Thoracic aorta (tissue), 2 donors: ENCODE measurements at places on chromosomes 6 and 20. TPM values are rescaled to one million over a fixed set of nuclear protein-coding genes. Genes with fewer than 3 reads are reported as not detected.

The CTCFL gene
- not detected for total RNA-seq

DNA sequence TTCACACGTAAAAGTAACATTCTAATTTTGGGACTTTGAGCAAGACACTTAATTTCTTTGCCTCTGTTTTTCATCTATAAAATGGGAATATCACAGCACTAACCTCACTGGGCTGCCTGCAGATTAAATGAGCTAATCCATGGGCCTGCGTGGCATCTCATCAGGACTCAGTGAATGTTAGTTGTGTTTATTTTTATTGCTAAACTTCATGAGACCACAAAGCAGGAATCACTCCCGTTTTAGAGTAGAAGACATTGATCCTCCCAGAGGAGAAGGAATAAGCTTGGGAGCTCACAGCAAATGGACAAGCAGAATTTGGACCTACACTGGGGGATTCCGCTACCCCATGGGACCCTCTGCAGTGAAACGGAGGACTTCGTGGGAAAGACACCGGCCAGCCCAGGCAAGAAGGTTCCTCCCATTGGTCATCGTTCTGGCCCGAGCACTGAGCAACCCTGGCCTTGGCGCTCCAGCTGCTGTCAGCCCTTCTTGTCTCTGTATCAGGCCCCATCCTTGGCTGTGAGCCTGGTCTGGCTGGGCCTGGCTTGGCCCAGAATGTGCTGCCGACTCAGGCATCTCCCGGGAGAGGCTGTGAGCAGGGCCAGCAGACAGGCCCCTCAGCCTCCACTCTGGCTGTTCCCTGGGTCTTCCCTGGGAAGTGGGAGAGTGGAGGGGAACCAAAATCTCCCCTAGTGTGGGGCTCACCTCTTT is 79.8 kb downstream of the NFATC2 start:
- DNase-seq = no peak

DNA sequence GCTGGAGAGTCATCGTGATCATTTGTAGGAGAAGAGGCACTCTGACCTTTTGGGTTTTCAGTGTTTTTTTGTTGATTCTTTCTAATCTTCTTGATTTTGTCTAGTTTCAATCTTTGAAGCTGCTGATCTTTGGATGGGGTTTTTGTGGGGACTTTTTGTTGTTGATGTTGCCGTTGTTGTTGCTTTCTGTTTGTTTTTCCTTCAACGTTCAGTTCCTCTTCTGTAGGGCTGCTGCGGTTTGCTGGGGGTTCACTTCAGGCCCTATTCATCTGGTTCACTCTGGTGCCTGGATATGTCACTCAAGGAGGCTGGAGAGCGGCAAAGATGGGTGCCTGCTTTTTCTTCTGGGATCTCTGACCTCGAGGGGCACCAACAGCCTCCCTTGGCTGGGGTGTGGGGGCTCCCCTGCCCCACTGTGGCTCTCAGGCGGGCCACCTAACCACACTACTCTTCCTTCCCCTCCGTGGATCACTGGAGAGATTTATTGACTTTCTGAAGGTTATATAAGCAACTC is 21.5 kb upstream of the TMEM244 start:
- no peak for DNase-seq

- no peak for DNase-seq
These were observed 11.0 kb downstream of the KIF16B start for GRCh38 chr20:16562259-16562658.

- no peak for DNase-seq
These were observed 219.8 kb downstream of the TFAP2A start for GRCh38 chr6:10194816-10195672.

DNA sequence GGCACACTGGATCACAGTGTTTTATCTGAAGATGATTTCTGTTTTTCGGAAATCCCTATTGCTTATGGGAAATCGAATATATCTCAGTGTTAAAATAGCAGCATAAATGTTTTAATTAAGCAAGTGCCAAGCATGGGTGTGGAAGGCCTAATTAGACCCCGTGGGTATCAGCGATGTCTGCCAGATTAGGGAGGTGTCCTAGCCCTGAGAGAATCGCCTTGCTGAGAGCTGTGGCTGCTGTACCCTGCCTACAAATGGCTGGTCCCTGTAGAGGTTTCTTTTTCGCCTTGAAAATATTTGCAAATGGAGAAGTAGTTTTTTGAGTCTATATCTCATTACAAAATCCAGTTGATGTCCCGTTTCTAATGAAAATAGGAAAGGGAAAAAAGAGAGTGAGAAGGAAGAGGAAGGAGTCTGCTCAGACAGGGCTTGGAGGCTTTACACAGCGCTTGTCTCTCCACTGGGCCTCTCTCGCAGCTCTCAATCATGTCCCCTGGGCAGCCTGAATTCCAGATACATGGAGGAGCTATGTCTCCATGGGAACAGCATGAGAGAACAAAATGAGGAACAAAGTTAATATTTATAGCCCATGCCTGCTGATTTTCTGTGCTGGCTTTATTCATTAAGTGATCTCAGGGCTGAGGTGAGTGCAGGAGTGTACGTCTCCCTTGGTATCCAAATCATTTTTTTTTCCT is 35.2 kb upstream of the BCLAF1 start:
- DNase-seq = no peak

GRCh38 chr6:139161817-139162284 is 27.0 kb downstream of the HECA start:
- DNase-seq = no peak

GRCh38 chr6:117540670-117541069 is 58.2 kb downstream of the DCBLD1 start:
- DNase-seq = no peak

DNA sequence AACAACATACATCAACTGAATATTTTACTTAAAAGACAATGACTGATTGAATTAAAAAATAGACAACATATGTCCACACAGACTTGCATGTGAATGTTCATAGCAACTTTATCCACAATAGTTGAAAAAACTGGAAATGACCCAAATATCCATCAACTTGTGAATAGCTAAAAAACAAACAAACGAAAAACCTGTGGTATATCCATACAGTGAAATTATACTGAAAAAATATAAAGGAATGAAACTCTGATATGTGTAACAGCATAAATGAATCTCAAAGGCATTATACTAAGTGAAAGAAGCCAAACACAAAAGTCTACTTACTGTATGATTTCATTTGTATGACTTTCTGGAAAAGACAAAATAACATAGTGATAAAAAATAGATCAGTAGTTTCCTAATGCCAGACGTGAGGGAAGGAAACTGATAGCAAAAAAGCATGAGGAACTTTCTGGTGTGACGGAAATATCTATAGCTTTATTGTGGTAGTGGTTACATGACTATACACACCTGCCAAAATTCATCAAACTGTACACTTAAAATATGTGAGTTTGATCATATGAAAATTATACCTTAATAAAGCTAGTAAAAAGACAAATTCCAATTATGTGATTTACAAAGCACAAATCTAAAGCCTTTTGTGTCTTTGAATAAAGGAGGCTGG is 123.2 kb downstream of the BACH2 start:
- no peak for DNase-seq

GRCh38 chr6:20408851-20409250 is 7.2 kb downstream of the E2F3 start:
- no peak for DNase-seq
